ENCODE measurements at places on chromosomes 5 and 9.
A peak's percentile ranks its signal among the peaks of the same experiment; 100 is the strongest.

GRCh38 chr9:132823370-132824145, 54.5 kb downstream of the AK8 start:
- no peak for DNase-seq

- DNase-seq: no peak
These were observed 33.2 kb upstream of the ALDH1B1 start for GRCh38 chr9:38359297-38359653.

DNA sequence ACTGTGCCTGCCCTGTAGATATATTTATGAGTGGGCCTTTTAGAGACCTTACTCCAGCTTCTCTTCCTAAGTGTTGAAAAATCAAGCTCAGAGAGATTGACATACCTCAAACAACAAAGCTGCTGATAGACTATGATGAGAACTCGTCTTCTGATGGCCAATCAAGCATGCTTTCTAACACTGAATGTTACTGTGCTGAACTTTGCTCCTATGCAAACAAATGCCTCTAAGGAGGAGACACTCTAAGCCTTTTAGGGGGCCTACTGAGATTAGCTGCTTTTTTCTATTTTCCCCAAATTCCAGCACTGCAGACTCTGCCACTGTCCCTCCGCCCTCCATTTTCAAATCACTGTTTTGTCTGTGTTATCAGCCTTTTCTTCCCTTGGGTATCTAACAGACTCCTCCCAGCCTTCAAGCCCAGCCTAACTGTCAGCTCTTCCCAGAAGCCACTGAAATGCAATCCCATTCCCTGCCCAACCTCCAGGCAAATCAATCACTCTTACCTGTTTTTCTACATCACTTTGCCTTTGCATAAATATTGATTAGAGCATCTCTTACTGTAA, 39.5 kb downstream of the TXNDC8 start:
- DNase-seq: no peak

DNA sequence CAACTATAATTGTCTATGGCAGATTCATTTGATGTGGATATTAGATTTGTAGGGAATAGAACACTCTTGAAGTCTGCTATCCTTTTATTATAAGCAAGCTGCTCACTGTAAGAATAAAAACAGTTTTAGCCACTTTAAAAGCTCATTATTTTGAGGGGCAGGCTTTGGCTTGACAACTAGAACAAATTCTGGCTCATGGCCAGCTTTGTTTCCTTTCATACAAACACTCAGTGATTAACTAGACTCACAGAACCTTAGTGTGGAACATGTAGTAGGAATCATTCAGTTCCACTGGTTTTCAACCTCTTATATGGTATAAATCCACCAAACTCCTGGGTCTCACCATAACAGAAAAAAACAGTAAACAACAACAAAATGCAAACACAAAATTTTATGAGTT, 27.4 kb upstream of the CEP120 start:
- DNase-seq: no peak

DNA sequence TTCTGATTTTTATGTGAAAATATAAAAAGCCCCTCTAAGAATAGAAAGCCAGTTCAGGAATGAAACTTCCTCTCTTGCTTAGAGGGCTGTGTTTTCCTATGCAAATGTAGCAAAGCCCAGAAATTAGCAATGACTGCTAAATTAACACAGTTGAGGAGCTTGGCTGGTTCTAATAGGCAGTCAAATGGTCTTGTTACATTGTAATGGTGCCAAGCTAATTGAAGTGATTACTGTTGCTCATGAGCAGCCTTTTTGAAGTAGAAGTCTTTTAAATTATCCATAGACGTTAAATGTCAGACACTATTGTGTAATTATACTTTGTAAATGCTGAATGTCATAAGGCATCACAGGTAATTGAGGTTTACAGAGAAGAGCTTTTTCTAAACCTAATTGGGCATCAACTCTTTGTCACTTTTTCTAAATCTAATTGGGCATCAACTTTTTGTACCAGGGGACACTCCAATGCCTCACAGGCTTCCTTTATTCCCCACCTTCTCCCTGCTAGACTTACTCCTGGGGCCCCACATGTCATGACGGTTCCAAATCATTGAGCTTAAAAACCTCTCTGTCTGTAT, 229.1 kb downstream of the PSAT1 start:
- no peak for DNase-seq

DNA sequence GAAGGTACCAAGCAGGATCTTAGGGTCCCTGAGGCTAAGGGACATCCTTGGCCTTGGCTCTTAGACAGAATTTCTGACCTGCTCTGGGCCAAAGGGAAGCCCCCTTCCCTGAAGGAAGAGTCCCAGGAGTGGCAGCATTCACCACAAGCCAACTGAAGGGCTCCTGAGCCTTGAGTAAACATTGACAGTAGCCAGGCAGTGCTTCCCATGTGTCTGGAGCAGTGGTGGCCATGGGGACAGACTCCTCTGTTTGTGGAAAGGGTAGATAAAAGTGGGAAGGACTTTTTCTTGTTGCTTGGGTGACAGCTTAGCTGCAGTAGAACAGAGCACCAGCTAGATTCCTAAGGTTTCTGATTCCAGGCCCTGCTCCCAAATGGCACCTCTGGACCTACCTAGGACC, 61.4 kb upstream of the VLDLR start:
- DNase-seq: no peak

- no peak for DNase-seq
These were observed 353 bp upstream of the PAX5 start for GRCh38 chr9:37034305-37034937.

GRCh38 chr9:5425006-5425628, 12.6 kb downstream of the PLGRKT start:
- no peak for DNase-seq

- DNase-seq: no peak
These were observed 72.4 kb upstream of the MPDZ start for GRCh38 chr9:13351778-13352386.

DNA sequence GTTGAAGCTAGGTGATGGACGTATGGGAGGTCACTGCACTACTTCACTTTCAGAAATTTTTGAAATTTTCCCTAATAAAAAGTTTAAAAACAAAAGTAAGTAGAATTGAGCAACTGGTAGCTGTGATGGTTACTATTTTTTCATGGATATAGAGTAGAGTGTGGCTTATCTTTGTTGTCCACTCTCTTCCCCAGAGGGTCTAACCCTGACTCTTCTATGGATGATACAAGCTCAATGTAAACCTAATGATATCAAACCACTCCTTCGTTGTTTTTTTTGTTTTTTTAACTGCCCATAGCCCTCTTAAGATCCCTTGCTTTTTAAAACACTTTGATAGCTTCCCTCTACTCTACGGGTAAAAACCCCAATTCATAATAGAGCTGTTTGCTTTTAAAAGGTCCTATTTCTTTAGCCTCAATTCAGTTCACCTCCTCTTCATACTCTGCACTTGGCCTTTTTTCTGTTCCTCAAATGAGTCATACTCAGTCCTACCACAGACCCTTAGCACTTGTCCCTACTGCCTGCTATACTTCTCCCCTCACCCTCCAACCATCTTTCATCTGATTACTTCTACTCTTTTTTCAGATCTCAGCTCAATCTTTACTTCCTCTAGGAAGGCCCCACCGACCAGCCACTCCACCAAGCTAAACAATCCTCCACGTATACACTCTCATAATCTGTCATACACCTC, 2.6 kb downstream of the HDAC3 start:
- DNase-seq: peak; percentile 66

DNA sequence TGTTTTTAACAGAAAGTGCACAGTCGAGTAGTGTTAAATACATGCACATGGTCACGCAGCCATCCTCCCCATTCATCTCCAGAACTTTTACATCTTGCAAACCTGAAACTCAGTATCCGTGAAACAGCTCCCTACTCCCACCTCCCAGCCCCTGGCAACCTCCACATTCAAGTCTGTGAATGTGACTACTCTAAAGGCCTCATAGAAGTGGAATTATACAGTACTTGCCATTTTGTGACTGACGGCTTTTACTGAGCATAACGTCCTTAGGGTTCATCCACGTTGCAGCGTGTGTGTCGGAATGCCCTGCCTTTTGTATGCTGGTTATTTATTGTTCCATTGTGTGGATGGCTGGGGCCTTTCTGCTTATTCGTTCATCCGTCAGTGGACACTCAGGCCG, 35.8 kb downstream of the USP20 start:
- DNase-seq: no peak

Data from SIG-M5 (cell line).